ENCODE measurements at places on chromosomes 2 and 18.

DNA sequence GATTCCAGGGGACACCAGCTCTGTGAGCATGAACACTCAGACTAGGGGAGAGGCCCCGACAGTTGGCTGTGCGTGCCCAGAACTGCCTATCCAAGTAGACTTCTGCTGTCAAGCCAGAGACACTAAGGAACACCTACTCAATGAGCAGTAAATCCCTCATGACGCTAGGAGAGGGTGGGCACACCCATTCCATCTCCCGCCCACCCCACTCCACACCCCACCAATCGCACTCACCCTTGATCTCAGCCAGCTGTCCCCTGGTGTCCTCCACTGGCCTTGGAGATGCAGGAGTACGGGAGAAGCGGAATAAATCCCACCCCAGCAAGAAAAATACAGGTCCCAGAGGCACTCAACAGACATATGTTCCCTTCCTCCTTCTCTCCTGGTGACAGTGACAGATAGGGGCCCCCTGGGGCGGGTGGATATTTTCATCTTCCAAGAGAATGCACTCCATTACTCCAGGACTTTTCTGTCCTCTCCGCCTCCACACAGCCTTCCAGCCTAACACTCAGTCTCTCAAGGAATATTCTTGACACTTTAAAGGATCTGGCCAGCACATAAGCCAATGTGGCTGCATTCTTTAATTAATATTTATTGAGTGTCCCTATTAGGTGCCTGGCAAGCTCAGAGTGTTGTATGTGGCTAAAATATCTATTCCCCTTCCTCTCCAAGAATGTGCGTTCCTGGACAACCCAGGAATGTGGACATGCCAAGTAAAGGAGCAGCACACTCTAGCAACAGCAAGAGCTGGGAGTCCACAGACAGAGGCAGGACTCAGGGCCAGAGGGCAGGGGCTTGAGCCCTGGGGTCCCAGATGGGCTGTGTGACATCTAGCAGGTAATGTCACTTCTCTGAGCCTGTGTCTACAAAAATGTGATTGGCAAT lies 13.1 kb upstream of the SMAD7 start:
- DNase-seq, result no peak

- DNase-seq, result no peak
These were observed 4.7 kb upstream of the NCK2 start for GRCh38 chr2:105739944-105740530.

GRCh38 chr2:159249990-159250715 lies 36.4 kb downstream of the WDSUB1 start:
- no peak for DNase-seq

DNA sequence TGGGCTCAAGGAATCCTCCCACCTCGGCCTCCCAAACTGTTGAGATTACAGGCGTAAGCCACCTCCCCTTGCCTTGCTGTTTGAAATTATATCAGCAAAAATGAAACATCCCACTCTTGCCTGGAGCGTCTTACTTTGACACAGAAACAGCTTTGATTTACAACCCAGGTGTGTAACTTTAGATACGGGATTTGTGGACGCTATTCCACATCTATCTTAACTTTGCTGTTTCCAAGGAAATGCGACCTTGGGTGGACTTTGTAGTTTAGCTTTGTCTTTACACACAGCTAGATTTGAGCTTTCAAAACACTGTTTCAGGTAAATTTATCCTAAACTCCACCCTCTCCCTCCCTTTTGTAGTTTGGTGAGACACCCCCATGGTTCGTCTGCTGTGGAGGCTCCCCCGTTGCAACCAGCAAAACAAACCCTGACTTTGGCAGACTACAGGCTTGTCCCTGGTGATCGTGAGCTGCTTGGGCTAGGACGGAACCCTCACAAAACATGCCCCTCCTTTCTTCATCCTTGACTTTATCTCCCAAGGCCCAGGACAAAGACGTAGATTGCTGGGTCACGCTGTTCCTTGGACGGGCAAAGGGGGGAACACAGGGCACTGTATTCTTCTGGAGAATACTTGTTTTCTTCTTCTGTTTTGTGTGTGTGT lies 5.5 kb upstream of the MSH6 start:
- DNase-seq, result no peak

DNA sequence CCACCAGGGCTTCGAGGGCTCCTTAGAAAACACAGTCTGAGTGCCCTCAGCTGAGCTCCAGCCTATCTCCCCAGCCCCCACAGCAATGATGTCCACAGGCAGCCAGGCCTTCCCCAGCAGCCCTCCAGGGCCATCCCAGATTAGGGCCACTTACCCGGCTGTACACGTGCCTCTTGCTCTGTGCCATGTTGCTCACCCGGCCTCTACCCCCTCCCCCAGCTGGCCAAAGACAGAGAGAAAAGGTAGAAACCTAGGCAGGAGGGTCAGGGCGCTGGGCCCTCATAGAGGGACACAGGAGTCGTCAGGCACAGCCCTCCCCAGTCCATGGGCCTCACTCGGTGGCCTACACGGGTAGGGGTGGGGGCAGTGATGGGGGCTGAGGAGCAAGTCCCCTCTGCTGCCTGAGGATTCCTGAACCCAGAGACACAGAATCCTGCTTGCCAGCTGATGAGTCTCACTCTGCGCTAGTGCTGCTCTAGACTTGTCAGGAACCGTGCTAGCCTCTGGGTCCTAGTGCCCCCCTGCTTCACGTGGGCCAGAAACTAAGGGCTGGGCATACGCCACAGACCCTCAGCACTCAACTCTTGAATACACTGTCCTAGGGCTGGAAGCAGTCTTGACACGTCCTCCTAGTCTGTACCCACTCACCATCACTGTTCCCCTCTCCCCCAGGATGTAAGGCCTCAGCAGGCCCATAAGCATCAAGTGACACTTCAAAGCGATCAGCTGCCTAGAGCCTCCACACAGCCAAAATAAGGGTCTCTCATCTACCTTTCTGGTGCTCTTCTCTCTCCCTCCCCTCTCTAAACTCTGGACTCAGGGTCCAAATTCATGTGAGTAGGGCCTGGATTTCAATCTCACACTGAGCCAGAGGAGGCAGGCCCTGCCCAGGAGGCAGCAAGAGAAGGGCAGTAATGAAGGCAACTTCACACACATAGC lies at the start of gene DCTN1:
Gene DCTN1 (minus strand): TSS at position 461 of the 939 bp plus-strand sequence. CDS start 274 bp downstream, at position 187.
- DNase-seq, result no peak

Data from activated effector memory CD4-positive, alpha-beta T cell treated with Interleukin-2 at 50 U/mL for 16 hours (primary cell).